Activated CD4-positive, CD25-positive, alpha-beta regulatory T cell (primary cell): ENCODE measurements at places on chromosomes 5 and 9.

DNA sequence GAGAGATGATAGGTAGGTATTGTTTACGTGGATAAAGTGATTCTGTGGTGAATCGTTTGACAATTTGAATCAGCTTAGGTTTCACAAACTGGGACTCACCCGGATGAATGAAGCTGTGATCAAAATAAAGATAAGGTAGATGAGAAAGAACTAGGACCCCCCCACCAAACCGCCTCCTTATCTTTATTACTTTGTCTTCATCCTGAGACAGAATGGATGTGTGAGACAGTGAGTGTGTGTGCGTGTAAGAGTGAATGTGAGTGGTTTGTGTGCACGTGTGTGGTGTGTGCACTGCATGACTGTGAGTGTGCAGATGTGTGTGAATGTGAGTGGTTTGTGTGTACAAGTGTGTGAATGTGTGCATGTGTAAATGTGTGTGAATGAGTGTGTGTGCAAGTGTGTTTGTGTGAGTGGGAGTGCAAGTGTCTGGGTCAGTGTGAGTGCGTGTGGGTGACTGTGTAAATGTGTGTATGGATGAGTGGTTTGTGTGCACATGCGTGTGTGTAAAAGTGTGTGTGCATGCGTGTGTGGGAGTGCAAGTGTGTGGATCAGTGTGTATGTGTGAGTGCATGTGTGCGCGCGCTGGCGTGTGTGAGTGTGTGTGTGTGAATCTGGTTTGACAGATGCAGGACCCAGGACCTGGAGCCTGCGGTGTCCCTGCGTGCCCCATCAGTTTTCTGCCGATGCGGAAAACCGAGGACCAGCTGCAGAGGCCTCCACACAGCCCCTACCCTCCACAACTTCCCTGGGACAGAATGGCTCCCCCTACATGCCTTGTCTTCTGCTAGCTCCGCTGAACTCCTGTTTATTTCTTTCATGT lies 11.4 kb upstream of the ENG start:
- no peak for DNase-seq

DNA sequence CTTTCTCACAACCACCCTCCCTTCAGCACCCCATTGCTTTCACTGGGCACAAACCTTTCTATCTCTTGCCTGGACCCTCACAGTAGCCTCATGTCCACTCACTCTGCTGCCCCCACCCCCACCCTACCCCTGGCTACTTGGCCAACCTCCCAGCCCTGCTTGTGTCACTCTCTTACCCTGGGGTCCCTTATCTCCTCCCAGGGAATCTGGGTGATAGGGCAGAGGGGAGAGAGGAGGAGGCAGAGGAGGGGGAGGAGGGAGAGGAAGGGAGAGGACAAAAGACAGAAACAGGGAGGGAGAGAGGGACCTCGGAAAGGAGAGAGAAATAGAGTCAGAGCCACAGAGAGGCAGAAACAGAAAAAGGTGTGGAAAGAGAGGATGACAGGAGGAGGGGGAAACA lies 25.0 kb upstream of the KIF12 start:
- no peak for DNase-seq

DNA sequence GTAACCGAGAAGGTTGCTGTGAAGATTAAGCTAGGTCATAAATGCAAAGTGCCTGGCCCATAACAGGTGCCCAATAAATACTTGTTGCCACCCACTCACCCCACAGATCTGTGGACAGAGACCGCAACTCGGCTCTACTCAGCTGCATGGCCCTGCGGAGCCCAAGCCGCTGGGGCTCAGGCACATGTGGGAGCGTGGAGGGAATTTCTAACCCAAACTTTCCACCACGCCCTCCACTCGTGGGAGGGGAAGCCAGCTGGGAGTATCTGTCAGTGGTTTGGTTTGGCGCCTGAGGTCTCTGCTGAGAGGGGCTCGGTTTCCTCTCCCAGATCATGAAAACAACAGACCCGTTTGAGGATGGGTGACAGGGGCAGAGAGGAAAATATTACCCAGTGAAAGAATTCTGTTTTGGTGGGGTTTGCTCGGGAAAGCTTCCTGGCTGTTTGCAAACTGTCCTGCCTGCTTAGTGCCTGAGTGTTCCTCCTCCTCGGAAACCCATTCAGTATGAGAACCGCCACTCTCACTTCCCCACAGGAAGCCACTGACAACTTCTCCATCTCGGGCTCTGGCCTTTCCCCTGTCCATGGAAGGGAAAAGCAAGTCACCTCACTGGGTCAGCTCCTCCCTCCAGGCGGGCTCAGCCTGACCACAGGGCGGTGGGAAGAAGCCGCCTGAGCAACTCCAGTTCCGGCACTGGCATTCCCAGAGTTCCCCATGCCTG lies 60.1 kb downstream of the RGS3 start:
- no peak for DNase-seq

DNA sequence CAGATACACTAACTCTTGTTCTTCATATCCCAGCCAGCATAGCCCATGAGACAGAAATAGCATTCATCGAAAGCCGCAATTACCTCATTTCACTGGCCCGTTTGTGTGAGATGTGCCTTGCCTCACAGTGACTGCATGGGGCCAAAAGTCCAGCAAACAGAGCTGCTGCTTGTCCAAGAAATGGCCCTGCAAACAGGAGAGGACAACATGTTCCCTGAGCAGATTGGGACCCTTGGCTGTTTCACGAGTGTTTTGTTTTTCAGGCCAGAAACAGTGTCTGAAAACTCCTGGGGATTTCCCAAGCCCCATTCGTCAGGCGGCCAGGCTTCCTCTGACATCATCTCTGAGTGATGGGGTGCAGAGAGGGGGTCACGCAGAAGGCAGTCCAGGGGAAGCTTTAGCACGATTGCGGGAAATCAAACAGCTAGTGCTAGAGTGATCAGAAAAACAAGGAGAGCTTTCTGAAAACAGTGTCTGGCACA lies 503.6 kb upstream of the PAPPA start:
- no peak for DNase-seq

- no peak for DNase-seq
These were observed 330.7 kb upstream of the POU5F2 start for GRCh38 chr5:94072116-94072515.

GRCh38 chr5:83844449-83845068 lies 123.9 kb upstream of the HAPLN1 start:
- no peak for DNase-seq

DNA sequence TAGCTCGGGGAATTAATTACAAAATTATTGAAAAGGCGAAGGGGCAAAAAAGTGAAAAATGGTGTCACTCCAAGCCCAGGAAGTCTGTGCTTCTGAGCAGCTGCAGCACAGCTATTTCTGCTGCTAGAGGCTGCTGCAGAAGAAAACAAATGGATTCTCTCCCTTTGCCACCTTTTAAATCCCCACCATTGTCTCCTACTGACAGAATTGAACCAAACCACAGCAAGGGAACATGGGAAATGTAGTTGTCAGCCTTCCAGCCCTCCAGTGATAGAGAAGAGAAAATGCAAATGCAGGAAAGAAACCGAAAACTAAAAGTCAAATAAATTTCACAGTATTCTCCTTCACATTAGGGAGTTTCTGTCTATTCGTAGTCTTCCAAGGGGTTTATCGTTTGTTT lies 33.4 kb upstream of the CDC42SE2 start:
- DNase-seq = no peak

DNA sequence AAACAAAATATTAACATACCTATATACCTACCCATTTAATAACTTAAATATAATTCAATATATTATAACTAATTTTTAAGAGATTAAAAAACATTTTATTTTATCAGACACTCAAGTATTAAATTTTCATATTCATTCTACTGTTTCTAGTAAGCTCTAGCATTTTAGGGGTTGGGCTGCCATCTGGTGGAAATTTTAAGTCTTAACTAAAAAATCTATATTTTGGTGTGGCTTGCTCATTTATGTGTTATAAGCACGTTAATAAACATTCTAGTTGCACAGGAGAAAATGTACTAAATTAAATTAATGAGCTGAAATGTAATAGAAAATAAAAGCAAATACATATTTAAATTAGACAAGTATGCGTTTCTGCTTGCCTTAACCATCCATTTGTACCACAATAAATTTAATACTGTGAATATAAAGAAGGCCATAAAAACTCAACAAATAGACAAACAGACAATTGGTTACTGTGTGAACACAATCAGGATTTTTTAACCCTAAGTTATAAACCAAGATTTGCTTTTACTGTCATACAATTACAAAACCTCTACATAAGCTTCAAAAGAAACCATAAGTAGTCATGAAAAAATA lies 1728.3 kb upstream of the CDH9 start:
- no peak for DNase-seq

DNA sequence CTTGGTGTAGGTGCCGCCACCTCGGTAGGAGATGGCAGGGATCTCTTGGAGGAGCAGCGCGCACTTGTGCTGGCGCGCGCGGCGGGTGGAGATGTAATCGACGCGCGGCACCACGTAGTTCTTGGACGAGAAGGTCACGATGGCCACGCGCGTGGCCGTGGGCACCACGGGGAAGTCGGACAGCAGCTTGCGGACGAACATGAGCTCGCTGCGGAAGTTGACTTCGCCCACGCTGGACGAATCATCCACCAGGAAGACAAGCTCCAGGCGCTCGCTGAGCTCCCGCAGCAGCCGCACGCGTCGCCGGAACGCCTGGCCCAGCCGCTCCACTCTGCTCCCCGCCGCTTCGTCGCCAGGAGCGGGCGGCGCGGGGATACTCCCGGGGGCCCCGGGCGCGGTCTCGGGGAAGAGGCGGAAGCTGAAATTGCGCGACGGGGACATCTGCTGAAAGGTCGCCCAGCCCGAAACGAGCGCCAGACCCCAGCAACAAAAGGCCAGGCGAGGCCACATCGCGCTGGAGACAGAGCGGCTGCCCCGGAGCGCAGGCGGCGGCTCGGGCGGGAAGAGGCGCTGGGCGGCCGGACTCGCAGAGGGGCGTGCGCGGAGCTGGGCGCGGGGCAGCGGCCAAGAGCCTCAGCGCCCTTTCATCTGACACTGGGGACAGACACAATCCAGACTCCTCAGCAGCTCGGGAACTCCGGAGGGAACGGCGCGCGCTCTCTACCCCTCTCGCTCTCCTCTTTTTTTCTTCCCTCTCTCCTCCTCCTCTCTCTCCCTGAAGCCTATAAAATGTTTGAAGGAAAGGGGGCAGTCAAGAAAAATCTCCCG lies at the start of gene SVEP1:
Gene SVEP1, minus strand, starts transcription at position 708 of the 828 bp plus-strand sequence. Its CDS starts 198 bp downstream, at position 510.
- no peak for DNase-seq

DNA sequence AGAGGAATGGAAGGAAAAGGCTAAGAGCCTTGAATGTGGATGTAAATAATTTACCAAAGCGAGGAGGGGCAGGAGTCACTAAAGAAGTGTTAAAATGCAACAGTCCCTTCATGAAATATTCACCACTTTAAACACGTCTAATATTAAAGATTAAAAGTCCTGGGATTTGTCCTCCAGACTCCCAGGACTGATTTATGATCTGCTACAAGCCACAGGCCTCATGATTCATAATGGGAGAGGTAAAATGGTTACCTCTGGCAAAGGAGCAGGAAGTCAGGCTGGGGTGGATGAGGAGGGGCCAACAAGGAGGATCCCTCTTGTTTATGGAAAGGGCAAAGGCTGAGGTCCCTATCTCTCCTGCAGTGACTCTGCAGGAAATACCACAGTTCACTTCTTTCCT lies 292.4 kb downstream of the TRIM32 start:
- no peak for DNase-seq

DNA sequence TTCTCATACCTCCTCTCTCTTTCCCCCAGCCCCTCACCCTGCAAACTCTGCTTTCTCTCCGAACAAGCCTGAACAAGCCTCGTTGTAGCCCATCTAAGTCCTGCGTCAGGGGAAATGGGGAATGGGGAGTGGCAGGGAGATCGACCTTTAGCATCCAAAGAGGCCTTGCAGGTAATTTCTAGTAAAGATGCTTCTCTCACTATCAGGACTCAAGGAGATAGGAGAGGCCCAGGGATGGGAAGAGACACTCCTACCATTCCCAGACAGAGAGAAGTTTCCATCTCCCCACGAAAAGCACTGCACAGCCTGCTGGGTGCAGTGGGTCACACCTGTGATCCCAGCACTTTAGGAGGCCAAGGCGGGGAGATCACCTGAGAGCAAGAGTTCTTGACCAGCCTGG lies 44.4 kb upstream of the CTNNA1 start:
- no peak for DNase-seq

DNA sequence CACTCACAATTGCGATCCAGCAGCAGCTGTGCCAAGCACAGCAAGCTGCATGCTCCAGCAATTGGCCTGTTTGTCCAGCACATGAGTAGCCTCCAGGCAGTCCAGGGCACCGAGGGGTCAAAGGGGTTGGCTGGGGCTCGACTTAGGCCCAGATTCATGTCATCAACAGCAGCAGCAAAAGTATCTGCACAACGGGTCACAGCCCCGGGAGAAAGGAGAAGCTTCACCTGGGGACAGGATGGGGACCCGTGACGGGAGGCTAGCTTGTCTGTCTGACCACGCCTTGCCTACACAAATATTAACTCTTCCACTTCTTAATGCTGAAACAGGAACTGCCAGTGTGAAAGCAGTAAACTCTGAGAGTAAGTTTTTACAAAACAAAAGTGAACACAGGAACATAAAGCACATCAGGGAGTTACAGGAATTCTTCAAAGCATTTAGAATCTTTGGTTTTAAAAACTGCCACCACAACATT lies 191.2 kb downstream of the PIK3R1 start:
- DNase-seq = no peak

DNA sequence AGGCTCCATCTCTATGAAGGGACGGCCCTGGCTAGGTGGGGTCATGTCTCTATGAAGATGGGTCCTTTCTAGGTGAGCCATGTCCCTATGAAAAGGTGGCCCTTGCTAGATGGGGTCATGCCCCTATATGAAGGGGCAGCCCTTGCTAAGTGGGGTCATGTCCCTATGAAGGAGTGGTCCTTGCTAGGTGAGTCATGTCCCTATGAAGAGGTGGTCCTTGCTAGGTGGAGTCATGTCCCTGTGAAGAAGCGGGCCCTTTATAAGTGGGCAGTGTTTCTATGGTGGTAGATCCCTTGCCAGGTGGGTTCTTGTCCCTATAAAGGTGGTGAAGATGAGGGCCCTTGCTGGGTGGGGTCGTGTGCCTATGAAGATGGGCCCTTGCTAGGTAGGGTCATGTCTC lies 283.0 kb upstream of the IRX2 start:
- DNase-seq = no peak

DNA sequence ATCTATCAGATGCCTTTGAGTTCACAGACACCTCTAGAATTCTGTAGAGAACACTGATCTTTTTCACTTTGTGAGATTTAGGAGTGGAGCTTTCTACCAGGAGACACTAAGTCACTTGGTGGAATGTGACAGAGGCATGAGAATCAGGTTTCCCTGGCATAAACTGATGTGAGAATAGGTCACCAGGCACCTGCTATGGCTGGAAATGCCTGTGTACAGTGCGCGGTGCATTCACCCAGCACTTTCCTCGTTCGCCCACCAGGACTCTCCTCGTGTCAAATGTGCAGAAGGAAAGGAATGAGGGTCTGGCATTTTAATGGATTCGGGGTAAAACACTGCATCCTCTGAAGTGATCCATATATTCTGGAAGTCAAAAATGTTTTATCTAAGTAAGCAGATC lies 281.8 kb upstream of the TUT7 start:
- DNase-seq = no peak

DNA sequence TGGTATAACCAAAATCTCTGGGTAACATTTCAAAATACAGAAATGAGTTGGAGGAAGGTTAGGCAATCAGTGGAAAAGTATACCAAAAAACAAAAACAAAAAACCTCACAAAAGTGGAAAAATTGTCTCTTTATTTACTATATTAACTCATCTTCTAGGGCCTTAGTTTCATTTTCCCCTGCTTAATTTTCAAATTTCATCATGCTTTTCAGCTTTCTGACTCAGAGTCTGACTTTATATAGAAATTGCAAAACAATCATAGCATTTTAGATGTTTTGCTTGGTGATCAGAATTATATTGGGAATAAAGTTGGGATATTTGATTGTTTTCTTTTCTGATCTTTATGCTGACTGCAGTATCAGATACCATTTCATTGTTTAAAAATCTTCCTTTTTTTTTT lies 257.0 kb upstream of the PRR16 start:
- no peak for DNase-seq

- DNase-seq = no peak
These were observed 22.6 kb upstream of the CTNNAL1 start for GRCh38 chr9:109035684-109036423.
